ENCODE measurements at places on chromosomes 6 and 20.

DNA sequence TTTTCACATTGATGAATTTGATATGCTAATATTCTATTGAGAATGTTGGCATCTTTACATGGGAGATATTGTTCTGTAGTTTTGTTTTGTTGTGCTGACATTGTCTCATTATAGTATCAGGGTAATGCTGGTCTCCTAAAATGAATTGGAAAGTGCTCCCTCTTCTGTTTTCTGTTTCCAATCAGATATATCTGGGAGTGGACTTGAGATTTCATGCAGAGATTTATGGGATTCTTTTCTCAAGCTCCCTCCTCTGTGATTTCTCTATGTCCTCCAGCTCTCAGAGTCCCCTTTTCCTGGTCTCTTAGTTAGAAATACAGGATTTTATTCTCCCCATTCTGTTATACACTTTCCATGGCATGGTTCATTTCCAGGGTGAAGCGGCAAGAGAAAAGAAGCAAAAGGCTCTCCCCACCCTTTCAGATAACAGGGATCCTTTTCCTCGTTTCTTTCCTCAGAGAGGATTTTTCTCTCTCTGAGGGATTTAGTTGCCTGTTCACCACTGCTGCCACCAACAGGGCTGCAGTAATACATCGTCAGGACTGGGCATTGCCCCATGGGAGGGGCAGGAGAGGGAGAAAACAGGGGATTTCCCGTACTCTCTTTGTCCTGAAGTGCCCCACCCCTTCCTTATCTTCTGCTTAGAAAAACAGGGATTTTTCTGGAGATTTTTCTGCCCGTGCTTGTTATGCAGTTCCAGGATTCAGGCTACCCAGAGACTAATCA is 59.3 kb upstream of the STMND1 start:
- DNase-seq, result peak; percentile 57

DNA sequence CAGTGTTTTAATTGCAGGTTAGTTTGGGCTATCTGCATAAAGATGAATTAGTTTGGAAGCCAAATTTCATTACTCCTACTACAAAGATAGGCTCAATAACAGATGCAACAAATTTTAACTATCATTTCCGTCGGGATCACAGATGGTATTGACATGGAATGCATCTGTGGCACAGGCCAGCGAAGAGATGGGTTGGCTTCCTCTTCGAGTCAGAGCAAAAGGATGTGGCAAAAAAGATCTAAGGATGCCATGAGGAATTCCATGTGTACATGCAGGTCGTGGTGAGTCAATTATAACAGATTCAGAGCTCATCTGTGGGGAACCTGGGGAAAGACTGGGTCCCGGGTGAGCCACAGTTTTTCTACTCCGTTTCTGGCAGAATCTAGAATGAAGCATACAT is 83.0 kb upstream of the CITED2 start:
- no peak for DNase-seq

GRCh38 chr20:20603339-20603990 is 109.0 kb downstream of the RALGAPA2 start:
- DNase-seq, result no peak

DNA sequence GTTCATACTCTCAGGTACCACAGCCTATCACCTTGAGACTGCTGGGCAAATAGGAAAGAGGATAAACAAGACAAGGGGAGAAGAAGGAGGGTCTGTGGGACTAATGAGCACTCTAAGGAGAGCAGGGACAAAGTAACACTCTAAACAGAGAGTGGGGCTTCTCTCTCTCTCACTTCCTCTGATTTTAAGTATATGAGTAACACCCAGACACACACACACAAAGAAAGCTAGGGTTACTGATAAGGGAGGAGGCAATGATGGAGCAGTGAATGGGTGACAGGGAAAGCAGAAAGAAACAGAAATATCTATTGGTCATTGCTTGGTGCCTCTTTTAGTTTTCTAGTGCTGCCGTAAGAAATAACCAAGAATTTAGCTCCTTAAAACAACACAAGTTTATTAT is 96.2 kb upstream of the RNF217 start:
- DNase-seq, result no peak

DNA sequence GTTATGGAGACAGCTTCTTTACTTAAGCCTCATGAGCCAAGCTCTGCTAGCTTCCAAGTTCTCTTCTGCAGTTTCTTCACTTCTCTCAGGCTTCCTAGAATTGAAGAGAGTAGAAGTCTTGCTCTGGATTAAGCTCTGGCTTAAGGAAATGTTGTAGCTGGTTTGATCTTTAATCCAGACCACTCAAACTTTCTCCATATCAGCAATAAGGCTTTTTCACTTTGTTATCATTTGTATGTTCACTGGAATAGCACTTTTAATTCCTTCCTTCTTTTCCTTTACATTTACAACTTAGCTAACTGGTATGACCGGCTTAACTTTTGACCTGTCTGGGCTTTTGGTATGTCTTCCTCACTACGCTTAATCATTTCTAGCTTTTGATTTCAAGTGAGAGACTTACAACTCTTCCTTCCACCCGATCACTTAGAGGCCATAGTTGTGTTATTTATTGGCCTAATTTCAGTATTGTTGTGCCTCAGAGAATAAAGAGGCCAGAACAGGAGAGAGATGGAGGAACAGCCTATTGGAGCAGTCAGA is 236.6 kb upstream of the BMP2 start:
- DNase-seq, result no peak

- no peak for DNase-seq
These were observed 8.4 kb upstream of the IGF2R start for GRCh38 chr6:159960485-159960884.

DNA sequence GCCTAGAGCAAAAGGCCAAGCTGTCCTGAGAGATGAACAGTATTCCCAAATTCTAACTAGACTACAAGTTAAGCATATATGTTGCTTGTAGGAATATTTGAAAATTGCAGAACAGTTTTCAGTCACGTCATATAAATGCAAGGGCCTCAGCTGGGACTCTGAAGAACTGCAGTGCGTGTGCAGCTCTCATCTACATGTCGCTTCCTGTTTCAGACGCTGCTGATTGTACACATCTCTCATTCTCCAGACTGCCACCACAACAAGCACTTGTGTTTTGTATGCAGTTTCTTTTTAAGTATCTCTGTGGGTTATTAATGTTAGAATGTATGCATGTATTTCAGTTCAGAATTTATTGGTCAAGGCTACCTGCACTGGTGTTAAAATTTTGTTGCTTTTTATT is 119.7 kb downstream of the MAP3K4 start:
- DNase-seq, result no peak

DNA sequence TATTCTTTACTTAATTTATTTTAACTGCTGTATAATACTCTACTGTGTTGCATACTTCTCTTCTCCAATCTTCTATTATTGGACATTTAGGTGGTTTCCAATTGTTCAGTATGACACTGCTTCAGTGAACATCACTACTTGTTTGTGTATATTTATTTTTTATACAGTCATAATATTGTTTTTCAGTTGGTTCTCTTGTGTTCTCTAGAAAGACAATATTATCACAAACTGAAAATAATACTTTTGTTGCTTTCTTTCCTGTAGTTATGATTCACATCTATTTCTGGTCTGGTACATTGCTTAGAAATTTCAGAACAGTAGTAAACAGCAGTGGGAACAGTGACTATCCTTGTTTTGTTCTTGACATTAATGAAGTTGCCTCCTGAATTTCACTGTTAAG is 62.8 kb upstream of the GTSF1L start:
- DNase-seq, result no peak

DNA sequence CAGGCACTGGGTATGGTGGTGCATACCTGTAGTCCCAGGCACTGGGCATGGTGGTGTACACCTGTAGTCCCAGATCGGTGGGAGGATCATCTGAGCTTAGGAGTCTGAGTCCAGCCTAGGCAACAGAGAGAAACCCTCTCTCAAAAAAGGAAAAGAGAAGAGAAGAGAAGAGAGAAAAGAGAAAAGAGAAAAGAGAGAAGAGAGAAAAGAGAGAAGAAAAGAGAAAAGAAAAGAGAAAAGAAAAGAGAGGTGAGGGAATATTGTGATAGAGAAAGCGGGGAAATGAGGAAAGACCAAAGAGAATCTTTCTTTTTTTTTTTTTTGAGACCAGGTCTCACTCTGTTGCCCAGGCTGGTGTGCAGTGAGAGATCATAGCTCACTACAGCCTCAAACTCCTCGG is 108.7 kb downstream of the ARHGAP18 start:
- DNase-seq, result no peak

- peak; percentile 84 for DNase-seq
These were observed 14.9 kb upstream of the RFPL4B start for GRCh38 chr6:112332274-112332673.

DNA sequence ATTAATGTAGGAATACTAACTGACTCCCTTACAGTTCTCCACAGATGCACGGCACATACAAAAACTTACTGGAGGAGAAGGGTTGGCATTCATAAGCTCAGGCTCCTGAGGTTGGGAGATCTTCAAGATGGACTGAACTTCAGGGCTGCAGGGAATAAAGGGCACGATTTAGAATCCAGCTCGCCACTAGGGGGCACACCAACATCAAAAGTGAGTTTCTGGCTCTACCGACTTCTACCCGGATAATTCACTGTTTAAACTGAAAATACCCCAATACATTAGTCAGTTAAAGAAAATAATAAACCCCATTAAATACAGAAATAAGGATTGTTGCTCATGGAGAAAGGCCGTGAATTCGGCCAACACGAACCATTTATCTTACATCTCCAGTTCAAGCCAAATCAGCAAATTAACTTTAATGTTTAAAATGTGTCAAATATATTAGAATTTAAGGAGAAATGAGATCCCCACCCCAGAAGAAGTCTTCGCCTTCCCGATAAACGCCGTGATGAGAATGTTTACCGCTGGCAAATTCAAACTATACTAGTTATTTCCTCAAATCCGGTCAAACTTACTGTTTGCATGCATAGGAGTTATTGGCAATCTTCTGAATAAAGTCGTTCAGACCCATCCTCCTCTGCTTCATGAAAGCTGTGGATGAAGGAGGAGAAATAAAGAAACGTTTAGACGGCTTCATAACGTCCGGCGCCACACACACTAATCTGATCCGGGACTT is 121.7 kb upstream of the SLC2A12 start:
- peak; percentile 81 for DNase-seq

GRCh38 chr6:160678230-160678629 is 14.2 kb upstream of the LPA start:
- no peak for DNase-seq

GRCh38 chr6:142045380-142046278 is 87.1 kb upstream of the GJE1 start:
- peak; percentile 78 for DNase-seq

DNA sequence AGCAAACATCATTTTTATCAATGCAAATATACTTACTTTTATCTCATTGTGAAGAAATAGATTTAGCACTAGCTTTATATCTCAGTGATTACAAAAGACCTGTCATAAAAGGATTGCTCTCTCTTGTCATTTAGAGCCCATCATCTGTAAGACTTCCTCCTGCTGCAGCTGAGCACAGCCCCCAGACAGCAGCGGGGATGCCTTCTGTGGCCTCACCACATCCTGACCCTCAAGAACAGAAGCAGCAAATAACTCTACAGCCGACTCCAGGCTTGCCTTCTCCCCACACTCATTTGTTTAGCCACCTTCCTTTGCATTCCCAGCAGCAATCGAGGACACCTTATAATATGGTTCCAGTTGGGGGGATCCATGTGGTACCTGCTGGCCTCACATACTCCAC is 127.0 kb upstream of the EDN1 start:
- no peak for DNase-seq

GRCh38 chr6:36955136-36955535 is 598 bp downstream of the PI16 start:
- DNase-seq, result no peak

DNA sequence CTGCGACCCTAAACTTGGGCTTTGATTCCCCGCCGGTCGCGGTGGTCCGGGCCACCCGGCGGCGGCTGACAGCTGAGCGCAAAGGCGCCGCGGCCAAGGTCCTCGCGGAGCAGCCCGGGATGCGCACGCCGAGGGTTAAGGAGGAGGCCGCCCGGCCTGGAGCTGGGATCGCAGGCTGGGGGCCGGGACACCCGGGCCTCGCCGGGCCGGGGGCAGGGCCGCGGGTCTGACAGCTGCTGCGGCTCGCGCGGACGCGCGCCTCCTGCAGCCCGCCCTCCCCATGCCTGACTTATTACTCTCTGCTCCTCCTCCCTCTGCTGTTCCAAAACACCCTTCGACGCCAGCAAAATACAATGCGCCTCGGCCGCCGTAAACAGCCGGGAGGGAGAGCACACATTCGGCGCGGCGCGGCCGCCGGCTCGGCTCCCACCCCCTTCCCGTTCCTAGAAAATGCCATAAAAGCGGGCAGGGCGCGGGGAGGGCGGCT is 746 bp downstream of the BACH2 start:
- DNase-seq, result peak; percentile 56

DNA sequence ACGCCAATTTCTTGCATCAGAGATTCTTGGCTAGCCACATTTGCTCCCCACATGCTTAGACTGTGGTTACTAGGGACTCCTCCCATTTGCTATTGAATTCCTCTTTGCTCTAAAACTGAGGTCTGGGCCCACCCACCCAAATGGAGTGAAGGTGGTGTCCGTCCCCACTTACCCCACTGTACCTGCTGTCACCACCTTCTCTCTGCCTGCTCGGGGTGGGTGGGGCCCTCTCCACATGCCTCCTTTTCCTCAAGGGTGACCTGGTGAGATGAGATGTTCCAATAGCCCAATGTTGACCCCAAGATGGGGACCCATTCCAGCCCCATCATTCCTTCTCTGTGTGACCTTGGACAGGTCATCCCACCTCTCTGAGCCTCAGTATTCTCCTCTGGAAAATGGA is 74.6 kb downstream of the GNAS-AS1 start:
- DNase-seq, result no peak

DNA sequence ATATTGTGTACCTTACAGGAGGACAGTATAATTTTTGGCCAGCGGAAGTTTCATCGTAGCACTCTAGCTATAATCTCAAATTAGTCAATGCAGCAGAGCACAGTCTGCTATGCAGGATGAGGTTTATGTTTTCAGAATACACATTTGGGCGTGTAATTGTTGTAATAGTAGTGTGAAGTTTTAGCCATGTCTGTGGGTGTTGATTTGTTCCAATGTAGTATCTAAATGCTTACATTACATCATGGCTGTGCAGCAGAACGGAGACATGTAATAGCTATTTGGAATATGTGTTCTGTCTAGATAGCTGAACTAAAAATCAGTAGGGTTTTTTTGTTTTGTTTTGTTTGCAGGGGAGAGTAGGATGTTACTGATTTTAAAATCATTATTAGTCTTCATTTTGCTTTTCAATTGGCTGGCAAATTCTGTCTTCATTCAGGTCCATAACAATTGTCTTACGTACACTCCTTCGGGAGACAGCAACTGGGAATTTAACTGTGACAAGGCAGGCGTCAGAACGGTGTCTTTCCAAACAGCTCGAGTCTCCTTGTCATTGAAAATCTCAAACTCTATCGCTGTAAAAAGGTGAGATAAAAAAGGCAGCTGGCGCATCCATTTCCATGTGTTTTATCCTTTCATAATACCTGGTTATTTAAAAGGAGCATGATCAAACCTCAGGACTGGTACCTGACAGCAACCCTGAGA is 65.1 kb upstream of the CDH4 start:
- no peak for DNase-seq

GRCh38 chr20:60024801-60025200 is 66.6 kb downstream of the CDH26 start:
- DNase-seq, result no peak

Measured in fibroblast of gingiva (primary cell).